ENCODE measurements at places on chromosomes 4 and X.

DNA sequence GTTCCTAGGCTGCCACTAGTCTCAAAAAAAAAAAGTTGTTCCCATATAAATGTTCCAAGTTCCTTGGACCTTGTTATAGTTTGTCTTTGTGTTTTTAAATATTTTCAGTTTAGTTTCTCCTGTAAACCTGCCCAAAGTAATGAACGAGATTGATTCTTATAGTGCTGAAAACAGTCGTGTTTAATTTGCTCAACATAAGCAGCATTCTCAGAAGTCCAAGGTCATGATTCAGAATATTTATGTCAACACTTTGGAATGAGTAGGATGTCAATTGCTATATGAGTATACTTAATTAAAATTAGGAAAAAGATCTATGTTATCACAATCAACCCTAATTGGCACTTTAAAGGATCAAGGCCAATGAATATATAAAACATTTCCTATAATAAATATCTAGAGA is 510.9 kb downstream of the PPP4R3C start:
- no peak for DNase-seq

- no peak for DNase-seq
Observed at GRCh38 chr4:185232370-185232769, 23.0 kb downstream of the SNX25 start.

- DNase-seq = no peak
Observed at GRCh38 chr4:4762909-4763821, 96.3 kb upstream of the MSX1 start.

DNA sequence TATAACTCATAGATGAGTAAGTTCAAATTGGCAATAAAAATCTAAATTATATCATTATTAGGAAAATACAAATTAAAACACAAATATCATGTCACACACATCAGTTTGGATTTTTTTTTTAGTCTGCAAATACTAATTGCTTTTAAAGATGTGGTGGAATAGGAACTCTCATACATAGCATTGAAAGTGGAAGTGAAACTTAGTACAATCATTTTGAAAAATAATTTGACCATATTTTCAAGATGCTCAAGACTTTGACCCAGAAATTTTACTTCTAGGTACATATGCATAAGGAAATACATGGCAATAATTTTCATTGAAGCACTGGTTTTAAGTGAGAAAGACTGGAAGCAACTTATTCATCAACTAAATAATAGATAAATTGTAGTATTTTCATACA is 147.5 kb upstream of the SMIM31 start:
- no peak for DNase-seq

DNA sequence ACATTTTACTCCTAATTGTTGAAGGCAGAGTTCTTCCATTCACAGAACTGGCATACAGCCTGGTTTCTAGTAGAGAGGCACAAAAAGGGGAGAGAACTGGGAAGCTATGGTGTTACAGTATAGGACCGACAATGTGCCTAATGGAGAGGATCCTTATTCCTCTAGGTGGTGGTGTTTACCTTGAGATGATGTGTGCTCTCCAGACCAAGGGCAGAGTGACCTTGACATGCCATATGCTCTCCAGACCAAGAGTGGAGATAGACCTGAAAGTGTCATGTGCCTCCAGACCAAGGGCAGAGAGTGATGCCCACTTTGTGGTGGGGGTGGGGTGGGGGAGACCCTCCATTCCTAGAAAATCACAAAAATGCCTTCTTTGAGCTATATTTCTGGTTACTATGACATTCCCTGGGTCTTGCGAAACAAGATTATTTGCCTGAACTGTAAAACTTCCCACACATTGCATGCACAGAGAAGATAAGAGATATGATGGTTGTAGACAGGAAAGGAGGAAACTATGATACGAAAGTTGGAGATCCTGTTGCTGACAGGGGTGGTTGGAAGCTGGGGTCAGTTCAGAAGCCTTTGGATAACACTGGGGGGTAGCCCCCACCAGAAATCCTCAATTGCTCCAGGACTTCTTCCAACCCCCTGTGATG is 119.7 kb downstream of the TEX13C start:
- no peak for DNase-seq

GRCh38 chr4:7723625-7724024 is 216.0 kb downstream of the AFAP1 start:
- DNase-seq = no peak

GRCh38 chr4:5890063-5890727 is 2.7 kb downstream of the CRMP1 start:
- peak; percentile 89 for DNase-seq

- no peak for DNase-seq
Observed at GRCh38 chr4:110296892-110297291, 98.5 kb upstream of the ELOVL6 start.

DNA sequence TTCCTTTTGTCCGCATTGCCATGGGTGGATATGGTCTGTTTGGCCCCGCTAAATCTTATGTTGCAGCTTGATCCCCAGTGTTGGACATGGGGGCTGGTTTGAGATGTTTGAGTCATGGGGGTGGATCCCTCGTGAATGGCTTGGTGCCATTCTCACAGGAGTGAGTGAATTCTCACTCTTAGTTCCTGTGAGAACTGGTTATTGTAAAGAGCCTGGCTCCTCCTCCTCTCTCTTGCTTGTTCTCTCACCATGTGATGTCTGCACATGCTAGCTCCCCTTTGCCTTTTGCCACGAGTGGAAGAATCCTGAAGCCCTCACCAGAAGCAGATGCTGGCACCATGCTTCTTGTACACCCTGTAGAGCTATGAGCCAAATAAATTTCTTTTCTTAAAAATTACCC is 22.6 kb upstream of the STBD1 start:
- no peak for DNase-seq

DNA sequence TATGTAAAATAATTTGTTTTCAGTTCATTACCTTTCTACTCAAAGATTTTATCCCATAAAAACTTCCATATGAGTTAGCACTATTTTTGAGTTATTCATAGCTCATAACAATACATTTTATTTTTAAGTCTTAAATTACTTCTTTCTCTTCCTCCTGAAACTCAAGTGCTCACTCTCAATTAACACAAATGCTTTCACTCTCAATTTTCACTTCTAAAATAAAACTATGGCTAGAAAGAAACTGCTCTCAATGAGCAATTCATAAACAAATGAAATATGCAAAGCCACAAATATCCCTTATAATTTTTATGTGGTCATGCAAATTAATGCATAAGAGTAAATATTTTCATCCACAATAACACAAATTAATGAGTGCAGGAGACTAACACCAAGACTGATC is 38.8 kb downstream of the MAML3 start:
- no peak for DNase-seq

DNA sequence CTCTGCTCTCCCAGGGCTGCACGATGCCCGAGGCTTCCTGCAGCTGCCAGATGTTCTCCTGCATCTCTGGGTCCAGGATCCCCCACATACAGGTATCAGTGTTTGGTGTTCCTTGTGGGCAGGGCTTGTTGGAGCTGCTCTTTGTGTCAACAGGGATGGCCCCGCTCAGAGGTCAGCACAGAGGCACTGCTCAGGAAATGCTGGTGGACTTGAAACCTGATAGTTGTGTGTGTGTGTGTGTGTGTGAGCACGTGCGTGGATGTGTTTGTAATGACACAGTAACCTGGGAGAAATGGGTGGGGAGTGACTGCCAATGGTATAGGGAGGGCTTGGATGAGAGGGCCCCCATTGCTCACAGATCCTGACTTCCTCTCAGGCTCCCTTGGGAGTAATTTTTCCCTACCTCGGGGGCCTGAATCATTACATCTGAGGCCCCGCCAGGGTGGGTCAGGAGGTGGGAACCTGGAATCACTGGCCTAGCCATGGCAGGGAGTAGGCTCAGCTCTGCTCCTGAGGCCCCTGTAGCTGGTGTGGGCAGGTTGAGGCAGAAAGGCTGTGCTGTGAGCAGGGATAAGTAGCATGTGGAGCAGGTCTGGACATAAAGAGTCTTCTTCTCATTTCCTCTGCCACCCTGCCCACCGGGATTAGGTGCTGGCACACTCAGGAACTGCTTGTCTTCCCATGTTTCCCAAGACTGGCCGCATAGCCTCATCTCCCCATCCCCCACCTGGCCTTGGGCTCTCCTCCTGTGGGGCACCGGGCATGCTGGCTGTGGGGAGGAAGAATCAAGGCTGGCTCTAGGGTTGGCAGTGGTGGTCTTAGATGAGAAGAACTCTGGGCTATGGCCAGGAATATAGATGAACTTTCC is 2.5 kb upstream of the EFNB1 start:
- no peak for DNase-seq

- DNase-seq = peak; percentile 19
Observed at GRCh38 chrX:10769696-10770619, 149.6 kb upstream of the MID1 start.

- no peak for DNase-seq
Observed at GRCh38 chr4:15945516-15945915, 7.0 kb upstream of the FGFBP1 start.

DNA sequence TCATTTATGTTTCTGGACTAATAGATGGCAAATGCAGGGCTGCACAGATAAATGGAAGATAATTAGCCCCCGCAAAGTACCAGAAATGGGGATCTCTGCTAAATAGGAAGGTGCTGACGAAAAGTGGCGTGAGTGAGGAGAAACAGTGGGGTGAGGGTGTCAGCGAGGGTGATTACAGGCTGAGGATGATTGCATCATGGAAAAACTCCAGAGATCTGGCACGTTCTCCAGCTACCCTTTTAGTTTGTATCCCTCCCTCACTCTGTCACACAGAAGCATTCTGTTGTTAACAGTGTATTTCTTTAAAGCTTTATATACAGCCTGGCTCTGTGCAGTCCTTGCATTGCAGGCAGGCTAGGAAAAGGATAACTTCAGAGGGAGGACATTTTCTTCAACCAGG is 309.6 kb upstream of the DDX53 start:
- no peak for DNase-seq

DNA sequence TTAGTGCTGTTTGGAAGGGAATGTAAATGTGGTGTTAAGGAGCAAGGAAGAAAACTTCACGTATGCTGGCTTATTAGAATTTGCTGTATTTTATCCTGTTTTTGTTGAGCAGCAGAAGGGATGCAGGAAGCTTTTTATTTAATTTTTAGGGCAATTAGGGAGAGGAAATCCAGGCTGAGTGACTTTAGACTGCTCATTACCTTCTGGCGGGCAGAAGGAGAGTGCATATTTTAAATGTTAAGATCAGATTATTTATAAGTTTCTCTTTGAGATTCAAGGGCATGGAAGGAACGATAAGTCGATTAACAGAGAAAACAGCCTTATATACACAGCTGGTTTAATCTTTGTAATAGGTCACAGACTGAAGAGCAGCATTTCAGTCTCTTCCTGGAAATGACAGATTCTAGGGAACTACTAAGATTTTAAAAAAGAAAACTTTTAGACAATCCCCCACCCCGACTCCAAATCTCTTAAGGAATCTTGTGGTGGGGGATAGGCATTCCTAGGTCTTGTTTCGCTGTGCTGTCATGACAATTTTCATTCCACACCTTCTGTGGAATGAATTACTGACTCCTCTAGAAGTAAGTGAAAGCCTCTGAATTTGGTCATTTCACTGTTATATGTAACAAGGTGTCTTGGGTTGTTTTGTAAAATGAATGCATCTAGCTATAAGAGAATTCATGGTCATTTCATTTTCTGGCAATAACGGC is 402.5 kb downstream of the RAPGEF2 start:
- no peak for DNase-seq

GRCh38 chr4:65880594-65880993 is 210.3 kb upstream of the EPHA5 start:
- DNase-seq = no peak

DNA sequence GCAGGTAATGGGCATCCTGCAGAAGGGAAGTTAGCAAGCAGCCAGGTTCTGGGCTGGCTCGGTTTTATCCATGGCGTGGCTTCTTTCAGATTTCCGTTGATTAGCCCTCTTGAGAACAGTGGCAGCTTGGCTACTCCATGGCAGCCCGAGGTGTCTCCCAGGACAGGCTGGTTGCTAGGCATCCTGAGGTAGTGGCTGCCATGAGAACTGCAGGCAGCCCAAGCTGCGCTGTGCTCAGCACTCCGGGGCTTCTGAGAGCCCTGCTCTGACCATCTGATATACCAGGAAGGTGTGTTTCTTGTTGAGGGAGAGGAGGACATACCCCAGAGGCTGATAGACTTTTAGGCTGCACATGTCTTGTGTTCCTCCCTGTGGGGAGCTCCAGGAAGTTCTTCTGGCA is 253.4 kb upstream of the CASK start:
- DNase-seq = no peak

GRCh38 chr4:123749383-123749782 is 352.8 kb downstream of the SPRY1 start:
- no peak for DNase-seq
